SK-N-SH (cell line): ENCODE measurements at places on chromosomes 7 and 10.

- DNase-seq, result no peak
These were observed 42.6 kb downstream of the PNLIPRP2 start for GRCh38 chr10:116663342-116663741.

GRCh38 chr7:54846273-54846672 is 87.3 kb upstream of the SEC61G start:
- no peak for DNase-seq

DNA sequence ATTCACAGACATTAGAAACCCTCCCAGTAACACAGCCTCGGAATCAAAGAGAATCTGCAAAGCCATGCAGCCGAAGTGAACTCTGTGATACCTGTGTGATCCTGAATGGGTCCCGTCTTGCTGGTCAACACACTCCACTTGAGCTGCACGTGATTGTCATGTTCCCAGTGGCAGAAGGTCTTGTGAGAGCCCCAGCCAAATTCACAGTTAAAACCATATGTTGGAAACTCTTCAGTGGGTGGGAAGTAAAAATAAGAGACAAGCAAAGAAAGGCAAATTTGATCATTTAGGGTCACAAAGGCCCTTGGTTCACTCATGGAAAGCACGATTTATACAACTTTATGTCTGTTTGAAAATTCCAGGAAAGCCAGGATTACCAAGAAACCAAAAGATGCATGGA is 142.3 kb downstream of the NRP1 start:
- no peak for DNase-seq

- peak; percentile 70 for DNase-seq
These were observed 5.4 kb upstream of the ZFYVE27 start for GRCh38 chr10:97731346-97732051.

DNA sequence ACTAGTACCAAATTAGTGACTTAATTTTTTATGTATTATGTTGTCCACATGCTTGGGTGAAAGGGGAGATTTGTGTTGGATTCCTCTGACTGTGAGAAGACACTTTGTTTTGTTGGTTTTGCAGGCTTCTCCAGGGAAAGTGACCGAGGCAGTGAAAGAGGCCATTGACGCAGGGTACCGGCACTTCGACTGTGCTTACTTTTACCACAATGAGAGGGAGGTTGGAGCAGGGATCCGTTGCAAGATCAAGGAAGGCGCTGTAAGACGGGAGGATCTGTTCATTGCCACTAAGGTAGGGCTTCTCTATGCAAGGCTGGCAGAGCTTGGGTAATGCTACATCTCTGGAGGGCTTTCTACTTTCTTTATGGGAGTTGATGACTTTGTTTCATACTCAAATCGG is 4.5 kb downstream of the AKR1E2 start:
- DNase-seq, result no peak

DNA sequence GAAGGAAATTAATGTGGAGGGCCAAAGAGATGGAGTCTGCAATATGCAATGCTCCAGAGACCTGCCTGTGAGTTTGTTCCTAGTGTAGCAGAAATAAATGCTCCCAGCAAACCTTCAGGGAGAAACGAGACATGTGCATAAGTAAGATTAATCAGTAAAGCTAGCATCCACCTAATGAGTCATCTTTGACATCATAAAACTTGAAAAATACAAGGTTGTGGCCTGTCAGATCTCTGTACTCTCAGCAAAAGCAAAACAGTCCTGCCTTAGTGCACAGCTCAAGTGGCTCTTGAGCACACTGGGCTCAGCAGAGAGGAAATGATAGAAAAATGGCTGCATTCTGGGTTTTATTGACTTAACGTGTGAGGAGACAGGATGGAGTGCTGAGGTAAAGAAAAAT is 32.5 kb upstream of the ERCC6 start:
- no peak for DNase-seq

DNA sequence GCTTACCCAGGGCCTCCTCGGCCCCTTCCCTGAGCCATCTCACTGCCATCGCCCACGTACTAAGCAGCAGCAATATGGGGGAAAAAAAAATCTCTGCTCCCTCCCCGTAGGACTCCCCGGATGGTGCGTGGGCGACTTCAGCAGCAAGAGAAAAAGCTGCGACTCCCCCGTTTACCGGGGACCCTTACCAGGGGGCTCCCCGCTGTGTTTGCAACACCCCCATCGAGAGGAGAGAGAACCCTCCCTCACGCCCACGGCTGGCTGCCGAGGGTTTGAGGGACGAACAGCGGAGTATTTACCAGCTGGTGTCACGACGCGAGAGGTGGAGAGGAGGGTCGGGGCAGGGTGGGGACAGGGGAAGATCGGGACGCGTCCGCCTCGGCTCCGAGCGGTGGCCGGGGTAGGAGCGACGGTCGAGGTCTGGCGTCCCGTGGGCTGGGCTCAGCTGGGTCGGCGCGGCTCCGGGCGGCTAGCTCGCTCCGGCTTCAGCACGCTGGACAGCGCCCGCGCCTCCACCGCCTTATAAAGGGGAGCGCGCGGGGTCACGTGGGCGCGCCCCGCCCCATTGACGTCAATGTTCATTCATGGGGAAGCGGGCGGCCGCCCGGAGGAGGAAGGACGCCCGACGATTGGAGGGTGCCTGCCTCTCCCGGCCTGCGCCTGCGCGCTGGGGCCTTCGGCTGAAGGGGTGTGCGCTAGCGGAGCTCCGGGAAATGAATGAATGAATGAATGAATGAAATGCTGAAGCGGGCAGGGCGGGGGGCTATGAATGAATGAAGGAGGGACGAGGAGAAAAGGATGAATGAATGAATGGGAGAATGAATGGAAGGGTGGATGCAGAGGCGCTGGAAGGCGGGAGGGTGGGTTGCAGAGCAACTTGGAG is at the start of gene VGF:
TSS of gene VGF (minus strand) at position 495 of the 883 bp plus-strand sequence. CDS start 726 bp downstream, outside the sequence.
- peak; percentile 97 for DNase-seq

- no peak for DNase-seq
These were observed 24.7 kb upstream of the GRID1 start for GRCh38 chr10:86391236-86391840.

DNA sequence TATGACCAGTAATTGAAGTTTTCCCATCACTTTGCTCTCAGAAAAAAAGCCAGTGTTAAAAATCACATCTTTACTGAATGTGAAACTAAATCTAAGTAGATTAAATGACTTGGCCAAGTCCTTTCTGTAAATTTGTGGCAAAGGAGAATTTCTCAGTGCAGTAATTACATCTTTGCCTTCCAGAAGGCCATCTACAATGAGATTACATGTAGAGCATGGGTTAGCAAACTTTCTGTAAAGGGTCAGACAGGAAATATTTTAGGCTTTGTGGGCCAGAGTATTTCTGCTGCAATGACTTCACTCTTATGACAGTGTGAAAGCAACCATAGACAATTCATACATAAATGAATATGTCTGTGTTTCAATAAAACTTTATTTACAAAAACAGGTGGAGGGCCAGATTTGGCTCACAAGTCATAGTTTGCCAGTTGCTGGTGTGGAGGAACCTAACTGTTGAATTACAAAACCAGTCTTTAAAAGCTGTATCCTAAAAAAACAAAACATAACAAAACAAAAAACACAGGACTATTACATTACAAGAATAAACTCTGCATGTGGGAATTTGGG is 191.0 kb downstream of the TAX1BP1 start:
- DNase-seq, result no peak

DNA sequence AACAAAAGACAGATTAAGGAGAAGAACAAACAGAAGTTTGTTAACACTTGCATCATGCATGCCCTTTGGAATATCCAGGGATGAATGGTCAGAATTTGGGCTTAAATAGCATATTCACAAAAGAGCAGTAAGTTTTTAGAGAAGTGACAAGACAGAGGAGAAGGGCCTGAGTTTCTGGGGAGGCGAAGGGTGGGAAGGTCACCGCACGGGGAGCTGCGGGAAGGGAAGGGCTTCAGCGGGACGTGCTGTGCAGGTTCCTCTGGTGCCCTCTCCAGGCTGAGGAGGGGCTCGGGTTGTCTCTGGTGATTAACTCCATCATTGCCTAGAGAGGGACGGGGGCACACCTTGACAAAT is 10.4 kb upstream of the ZNF22 start:
- DNase-seq, result no peak

DNA sequence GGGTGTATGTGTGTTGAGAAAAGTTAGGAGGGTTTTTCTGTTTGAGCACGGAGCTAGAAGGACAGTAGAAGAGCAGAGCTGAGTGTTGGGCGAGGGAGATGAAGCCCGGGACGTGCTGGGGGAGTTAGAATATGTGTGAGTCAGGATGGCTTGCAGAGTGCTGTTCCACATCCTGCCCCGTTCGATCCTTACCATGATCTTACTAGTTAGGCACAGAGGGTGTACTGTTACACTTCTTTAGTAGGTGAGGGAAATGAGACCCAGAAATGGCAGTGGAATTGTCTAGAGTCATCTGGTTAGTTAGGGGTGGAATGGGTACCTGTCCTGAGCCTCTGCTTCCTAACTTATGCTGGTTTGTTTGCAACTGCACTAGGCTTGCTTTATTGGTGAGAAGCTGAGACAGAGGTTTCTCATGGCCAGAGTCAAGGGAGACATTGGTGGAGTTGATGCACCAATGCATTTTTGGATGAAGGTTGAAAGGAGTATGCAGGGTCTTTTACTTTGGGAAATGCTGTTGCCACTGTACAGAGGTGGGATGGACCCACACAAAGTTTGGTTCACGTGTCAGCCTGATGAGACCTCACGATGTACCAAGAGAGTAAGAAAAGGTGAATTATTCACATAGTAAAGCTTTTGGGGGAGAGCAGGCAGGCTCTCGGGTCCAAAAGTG is 42.4 kb downstream of the CCNY start:
- no peak for DNase-seq

GRCh38 chr10:89100680-89101079 is 106.4 kb downstream of the CH25H start:
- DNase-seq, result no peak

DNA sequence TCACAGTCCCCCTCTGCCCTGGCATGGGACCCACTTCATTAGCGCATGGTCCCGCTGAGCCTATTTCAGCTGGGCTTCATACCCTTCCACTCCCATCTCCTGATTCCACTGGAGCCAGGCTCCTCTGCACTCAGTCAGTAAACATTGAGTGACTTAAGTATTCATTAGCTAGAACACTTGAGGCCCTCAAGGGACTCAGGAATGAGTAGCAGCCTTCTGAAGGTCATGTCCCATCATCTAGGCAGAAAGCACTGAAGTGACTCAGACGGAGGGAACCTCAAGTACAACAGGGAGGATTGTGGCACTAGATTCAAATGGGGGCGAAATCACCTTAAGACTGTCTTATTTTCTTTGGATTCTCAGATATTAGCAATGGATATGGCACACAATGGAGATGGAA is 186.6 kb upstream of the INHBA start:
- DNase-seq, result no peak

GRCh38 chr7:70436790-70437350 is 695.1 kb upstream of the GALNT17 start:
- peak; percentile 54 for DNase-seq

DNA sequence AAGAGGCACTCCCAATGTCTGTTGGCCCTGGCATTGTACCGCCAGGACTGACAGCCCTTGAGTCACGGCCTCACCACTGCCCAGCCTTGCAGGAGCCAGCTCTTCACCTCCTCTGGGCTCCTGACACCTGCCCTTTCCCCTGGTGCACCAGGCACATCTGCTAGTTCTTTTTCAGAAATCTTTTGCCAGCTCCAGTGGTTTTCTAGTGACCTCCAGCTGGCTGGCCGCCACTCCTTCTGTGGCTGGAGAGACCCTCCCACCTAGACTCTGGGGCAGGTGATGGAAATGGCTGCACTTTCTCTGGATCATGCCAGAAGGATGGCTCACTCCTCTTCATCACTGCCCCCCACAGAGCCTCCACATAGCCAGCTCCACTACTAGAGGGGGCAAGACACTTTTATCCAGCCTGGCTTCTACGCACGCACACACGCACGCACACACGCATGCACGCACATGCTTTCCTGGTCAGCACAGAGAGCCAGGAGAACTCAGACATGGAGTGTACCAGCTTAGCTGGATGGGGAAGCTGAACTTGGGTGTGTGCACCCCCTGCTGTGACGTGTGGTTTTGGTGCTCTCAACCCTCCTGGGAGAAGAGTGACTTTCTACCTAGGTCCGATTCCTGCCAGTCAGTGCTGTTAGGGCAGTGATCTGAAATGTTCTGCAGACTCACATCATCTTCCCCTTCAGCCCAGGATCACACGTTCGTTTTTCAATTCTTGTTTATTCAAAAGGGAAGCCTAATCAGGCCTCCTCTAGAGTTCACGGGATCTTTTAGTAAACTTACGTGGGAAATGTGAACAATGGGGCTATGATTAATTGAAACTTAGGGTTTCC is 222.0 kb downstream of the PRPF18 start:
- DNase-seq, result no peak

GRCh38 chr10:35795131-35795824 is 153.2 kb upstream of the FZD8 start:
- no peak for DNase-seq

GRCh38 chr7:111098011-111098925 is 7.3 kb downstream of the LRRN3 start:
- DNase-seq, result no peak

GRCh38 chr7:37970211-37970610 is 49.8 kb downstream of the EPDR1 start:
- DNase-seq, result no peak

GRCh38 chr7:47943676-47944474 is 4.4 kb downstream of the PKD1L1 start:
- DNase-seq, result peak; percentile 58

DNA sequence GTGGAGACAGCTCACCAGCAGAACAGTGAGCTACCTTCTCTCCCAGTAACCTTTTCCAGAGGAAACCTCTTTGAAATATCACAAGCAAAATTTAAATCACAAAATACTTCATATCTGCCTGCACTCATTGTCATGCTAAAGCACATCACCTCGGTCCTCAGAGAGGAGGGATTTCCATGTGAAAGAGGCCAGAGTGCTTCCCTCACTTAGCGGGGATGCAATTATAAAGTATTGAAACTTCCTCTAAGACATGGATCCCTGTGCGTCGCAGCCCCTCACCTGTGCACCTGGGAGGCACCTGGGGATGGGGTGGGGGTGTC is 457.9 kb downstream of the DNAJB6 start:
- DNase-seq, result no peak

- no peak for DNase-seq
These were observed 434.9 kb upstream of the KLF6 start for GRCh38 chr10:4219901-4220300.

GRCh38 chr10:11209830-11210181 is 192.1 kb downstream of the CELF2 start:
- DNase-seq, result no peak

GRCh38 chr7:128796327-128796726 is 4.6 kb downstream of the CCDC136 start:
- no peak for DNase-seq

GRCh38 chr10:58091886-58092285 is 175.8 kb downstream of the IPMK start:
- DNase-seq, result no peak
